ENCODE measurements at places on chromosomes 2 and 18.

- H3K27me3 ChIP-seq, result no peaks in the 10 kb centered on the region
- no peak for DNase-seq
- H3K27ac ChIP-seq, result no peak overlapping the region
- H3K4me1 ChIP-seq, result peaks cover 19% of the 10 kb centered on the region
Observed at GRCh38 chr2:46774499-46775228, 140.9 kb downstream of the MCFD2 start.

- peaks cover 14% of the 10 kb centered on the region for H3K27me3 ChIP-seq
- no peak overlapping the region for H3K4me3 ChIP-seq
- no peak overlapping the region for H3K27ac ChIP-seq
- H3K36me3 ChIP-seq, result no peaks in the 10 kb centered on the region
- DNase-seq, result no peak
Observed at GRCh38 chr2:48264627-48265026, 265.3 kb upstream of the STON1 start.

- H3K36me3 ChIP-seq, result peaks cover 47% of the 10 kb centered on the region
- no peaks in the 10 kb centered on the region for H3K27me3 ChIP-seq
- H3K27ac ChIP-seq, result no peak overlapping the region
- H3K4me1 ChIP-seq, result peaks cover 10% of the 10 kb centered on the region
- DNase-seq, result no peak
- no peak overlapping the region for H3K4me3 ChIP-seq
Observed at GRCh38 chr2:168539945-168540344, 83.9 kb downstream of the CERS6 start.

DNA sequence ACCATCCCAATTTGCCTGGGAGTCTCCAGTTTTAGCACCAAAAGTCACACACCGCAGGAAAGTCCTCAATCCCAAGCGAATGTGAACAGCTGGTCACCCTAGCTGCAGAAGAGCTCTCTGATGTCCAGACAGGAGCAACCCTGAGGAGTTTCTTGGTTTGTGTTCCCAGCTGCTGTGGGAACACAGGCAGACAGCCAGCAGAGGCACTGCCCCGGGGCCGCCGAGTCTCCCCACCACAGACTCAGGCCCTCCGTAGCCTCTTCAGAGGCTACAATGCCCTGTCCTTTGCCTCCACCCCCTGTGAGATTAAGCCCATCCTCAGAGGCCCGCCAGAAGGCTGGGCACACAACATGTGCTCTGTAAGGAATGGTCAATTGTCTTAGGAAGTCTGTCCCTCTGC, 111.5 kb downstream of the TTC32 start:
- no peak overlapping the region for H3K27ac ChIP-seq
- DNase-seq, result no peak
- peaks cover 9% of the 10 kb centered on the region for H3K27me3 ChIP-seq
- H3K4me1 ChIP-seq, result peaks cover 24% of the 10 kb centered on the region
- H3K36me3 ChIP-seq, result no peaks in the 10 kb centered on the region

DNA sequence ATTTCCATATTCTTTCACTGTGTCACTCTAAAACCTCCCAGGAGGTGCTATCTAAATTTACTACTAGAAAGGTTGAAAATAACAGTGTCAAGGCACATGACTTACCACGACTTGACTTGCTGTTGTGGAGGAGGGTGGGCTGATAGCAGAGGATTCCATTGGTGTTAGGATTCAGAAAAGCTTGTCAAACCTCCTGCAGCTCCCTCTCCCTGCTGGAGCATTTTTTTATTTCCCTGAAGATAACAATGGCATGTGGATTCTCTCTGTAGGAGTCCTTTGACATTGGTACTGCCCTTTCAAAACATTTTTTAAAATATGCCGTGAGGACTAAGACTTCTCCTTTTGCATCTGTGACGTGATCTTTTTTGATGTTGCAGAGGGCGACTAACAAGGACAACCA, 696.9 kb upstream of the GYPC start:
- no peaks in the 10 kb centered on the region for H3K36me3 ChIP-seq
- no peak for DNase-seq
- no peak overlapping the region for H3K4me3 ChIP-seq
- peaks cover 8% of the 10 kb centered on the region for H3K27me3 ChIP-seq
- no peak overlapping the region for H3K27ac ChIP-seq
- peaks cover 11% of the 10 kb centered on the region for H3K4me1 ChIP-seq

DNA sequence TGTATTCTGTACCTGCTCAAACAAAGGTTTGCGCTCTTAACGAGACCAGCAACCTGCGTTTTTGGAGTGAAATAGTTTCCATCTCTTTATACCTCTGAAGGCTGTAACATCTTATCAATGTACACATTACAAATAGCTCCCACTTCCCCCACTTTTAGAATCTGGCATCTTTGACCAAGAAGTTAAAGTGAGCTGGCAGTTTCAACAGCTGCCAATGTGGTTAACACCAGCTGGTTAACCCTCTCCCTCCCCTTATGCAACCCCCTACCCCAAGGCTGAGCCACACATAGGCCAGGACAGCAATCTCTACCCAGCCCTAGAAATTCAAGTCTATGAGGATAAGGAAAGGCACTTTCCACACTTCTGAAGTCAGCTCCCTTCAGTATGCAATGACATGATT, 2.2 kb upstream of the SERTAD2 start:
- H3K27ac ChIP-seq, result no peak overlapping the region
- no peaks in the 10 kb centered on the region for H3K27me3 ChIP-seq
- no peaks in the 10 kb centered on the region for H3K36me3 ChIP-seq
- H3K4me3 ChIP-seq, result peak overlapping the region; percentile 69

DNA sequence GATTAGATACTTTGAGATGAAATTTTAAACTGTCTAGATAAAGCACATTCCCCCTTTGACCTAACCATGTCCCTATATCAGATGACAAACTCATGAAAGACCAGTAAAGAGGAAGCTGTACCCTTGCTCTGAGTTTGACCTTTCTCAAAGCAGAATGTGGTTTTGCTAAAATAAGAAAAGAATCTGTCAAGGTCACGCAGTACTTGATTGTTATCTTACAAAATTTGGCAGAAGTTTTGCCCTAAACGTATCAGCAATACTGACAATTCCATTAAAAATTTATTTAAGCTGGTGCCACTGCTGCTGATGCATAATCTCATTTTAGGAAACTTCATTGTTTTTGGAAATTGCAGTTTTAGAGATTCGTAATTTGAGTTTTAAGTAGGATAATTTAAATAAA, 31.2 kb upstream of the GALM start:
- peaks cover 4% of the 10 kb centered on the region for H3K4me1 ChIP-seq
- H3K27ac ChIP-seq, result no peak overlapping the region
- H3K4me3 ChIP-seq, result no peak overlapping the region
- peaks cover 10% of the 10 kb centered on the region for H3K27me3 ChIP-seq
- DNase-seq, result no peak

DNA sequence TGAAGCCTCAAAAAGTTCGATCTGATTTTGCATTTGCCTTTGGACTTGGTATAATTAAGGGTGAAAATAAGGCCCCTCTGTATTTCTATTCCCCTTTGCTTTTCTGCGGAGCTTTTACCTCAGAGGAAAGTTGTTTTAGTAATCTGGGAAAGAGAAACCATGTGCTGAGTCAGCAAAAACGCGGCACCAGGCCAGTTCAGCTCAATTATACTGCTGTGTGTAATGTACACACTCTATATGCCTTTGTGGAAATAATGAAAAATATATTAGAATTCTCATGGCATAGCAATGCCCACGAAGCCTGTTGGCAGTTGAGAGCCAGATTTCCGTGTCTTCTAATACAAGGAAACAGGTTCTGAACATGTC, 161.9 kb upstream of the SIX2 start:
- H3K27me3 ChIP-seq, result peaks cover 83% of the 10 kb centered on the region
- H3K4me1 ChIP-seq, result peaks cover 51% of the 10 kb centered on the region
- peaks cover 3% of the 10 kb centered on the region for H3K36me3 ChIP-seq
- H3K4me3 ChIP-seq, result peak overlapping the region; percentile 73
- no peak overlapping the region for H3K27ac ChIP-seq
- peak; percentile 21 for DNase-seq

GRCh38 chr2:63735931-63736330, 105.8 kb upstream of the UGP2 start:
- H3K4me1 ChIP-seq, result no peaks in the 10 kb centered on the region
- H3K36me3 ChIP-seq, result no peaks in the 10 kb centered on the region
- peaks cover under 1% of the 10 kb centered on the region for H3K27me3 ChIP-seq
- no peak overlapping the region for H3K4me3 ChIP-seq
- no peak for DNase-seq
- H3K27ac ChIP-seq, result no peak overlapping the region

DNA sequence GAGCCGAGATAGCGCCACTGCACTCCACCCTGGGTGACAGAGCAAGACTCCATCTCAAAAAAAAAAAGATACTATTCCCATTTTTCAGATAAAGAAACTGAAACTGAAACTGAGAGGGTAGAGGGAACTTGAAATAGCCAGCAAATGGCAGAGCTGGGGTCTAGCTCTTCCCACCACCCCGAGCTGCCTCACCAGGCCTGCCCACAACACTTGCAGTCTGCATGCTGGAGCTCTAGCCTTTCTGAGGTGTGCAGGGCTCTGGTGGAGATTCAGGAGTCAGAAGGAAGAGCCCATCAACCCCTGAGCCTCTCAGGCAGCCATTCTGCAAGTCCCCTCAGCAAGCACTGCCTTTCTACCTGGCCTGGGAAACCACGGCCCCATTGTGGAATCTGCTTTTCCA, 14.3 kb downstream of the EDAR start:
- H3K36me3 ChIP-seq, result peaks cover 32% of the 10 kb centered on the region
- no peak for DNase-seq
- no peaks in the 10 kb centered on the region for H3K27me3 ChIP-seq
- peaks cover 47% of the 10 kb centered on the region for H3K4me1 ChIP-seq
- H3K27ac ChIP-seq, result no peak overlapping the region
- H3K4me3 ChIP-seq, result no peak overlapping the region

DNA sequence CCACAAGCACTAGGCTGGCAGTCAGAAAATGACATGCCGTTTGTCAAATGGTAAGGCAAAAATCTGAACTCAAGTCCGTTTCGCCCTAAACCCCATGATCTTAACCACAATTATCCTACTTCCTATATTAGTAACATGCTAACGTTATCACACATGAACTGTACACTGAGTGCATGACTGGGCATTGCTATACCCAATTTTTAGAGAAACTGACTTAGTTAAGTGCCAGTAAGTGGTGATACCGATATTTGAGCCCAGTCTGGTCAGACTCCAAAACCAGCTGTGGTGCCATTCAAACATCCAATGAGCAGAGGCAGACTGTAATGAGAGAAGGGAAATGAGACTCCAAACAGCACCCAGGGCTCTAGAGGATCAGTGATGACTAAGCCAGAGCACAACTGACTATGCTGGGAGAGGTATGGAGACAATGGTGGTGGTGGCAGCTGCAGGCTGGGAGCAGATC, 311.7 kb upstream of the PKDCC start:
- H3K4me1 ChIP-seq, result peaks cover 7% of the 10 kb centered on the region
- H3K27ac ChIP-seq, result peak overlapping the region; percentile 57
- no peaks in the 10 kb centered on the region for H3K36me3 ChIP-seq

GRCh38 chr2:207530160-207531031, 634 bp downstream of the CREB1 start:
- H3K27ac ChIP-seq, result peak overlapping the region; percentile 100
- H3K4me1 ChIP-seq, result peaks cover 38% of the 10 kb centered on the region
- H3K27me3 ChIP-seq, result peaks cover 20% of the 10 kb centered on the region
- peak overlapping the region; percentile 99 for H3K4me3 ChIP-seq
- DNase-seq, result peak; percentile 37

- DNase-seq, result no peak
- H3K27ac ChIP-seq, result no peak overlapping the region
- H3K4me3 ChIP-seq, result no peak overlapping the region
- H3K36me3 ChIP-seq, result no peaks in the 10 kb centered on the region
- H3K27me3 ChIP-seq, result peaks cover 2% of the 10 kb centered on the region
Observed at GRCh38 chr2:164110515-164110914, 374.7 kb upstream of the FIGN start.

GRCh38 chr2:60290509-60290908, 262.9 kb downstream of the BCL11A start:
- no peak for DNase-seq
- H3K4me1 ChIP-seq, result peaks cover 56% of the 10 kb centered on the region
- peak overlapping the region; percentile 27 for H3K27ac ChIP-seq
- no peak overlapping the region for H3K4me3 ChIP-seq

DNA sequence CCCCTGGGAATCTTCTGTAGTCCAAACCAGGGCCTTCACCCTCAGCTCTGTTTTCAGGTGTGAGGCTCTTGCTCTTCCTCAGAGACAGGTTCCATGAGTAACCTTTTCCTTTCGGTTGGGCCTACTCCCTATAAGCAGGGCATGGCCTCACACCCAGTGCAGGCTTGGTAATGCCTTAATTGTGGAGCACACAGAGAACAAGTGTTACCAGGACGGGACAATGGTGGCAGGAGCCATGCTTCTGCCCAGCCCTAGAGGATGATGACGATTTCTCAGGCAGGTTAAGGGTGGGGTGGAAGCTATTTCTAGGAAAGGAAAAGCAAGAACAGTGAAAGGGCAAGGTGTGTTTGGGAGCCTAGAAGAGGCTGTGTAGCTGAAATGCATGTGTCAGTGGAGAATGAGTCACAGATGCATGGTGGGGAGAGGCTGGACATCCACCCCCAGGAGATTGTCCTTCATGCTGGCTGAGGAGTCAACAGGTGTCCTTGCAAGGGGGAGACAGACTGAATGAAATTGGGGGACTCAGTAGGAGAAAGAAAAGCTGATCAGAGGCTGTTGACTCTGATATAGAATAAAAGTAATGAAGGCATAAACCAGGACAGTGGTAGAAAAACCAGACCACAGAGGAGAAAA, 22.0 kb upstream of the SERPINB12 start:
- no peak for DNase-seq
- peaks cover under 1% of the 10 kb centered on the region for H3K27me3 ChIP-seq
- no peak overlapping the region for H3K27ac ChIP-seq
- no peak overlapping the region for H3K4me3 ChIP-seq
- H3K36me3 ChIP-seq, result no peaks in the 10 kb centered on the region

- H3K4me3 ChIP-seq, result no peak overlapping the region
- H3K27me3 ChIP-seq, result peaks cover 17% of the 10 kb centered on the region
- no peak for DNase-seq
- no peak overlapping the region for H3K27ac ChIP-seq
- no peaks in the 10 kb centered on the region for H3K4me1 ChIP-seq
- no peaks in the 10 kb centered on the region for H3K36me3 ChIP-seq
Observed at GRCh38 chr18:47342566-47342965, 91.1 kb upstream of the SKOR2 start.

GRCh38 chr2:8406271-8406670, 275.6 kb upstream of the ID2 start:
- DNase-seq, result no peak
- peaks cover 13% of the 10 kb centered on the region for H3K36me3 ChIP-seq
- H3K4me1 ChIP-seq, result peaks cover 10% of the 10 kb centered on the region
- no peak overlapping the region for H3K27ac ChIP-seq

DNA sequence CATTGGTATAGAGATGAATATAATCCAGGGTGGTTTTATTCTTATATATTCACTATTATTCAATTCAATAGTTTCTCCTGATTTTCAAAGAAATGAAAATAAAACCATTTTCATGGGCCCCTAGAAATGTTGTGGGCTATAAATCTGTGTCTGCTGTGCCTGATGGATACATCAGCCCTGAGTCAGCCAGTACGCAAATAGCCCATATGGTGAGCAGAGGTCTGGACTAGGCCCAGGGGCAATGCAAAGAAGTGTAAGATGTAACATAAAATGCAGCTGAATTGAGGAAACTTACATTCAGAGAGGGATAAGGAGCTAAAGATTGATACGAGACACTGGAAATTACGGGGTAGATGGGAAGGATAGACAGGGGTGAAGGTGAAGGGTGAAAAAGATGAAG, 122.5 kb downstream of the MAIP1 start:
- no peak for DNase-seq
- H3K27me3 ChIP-seq, result peaks cover 10% of the 10 kb centered on the region
- H3K27ac ChIP-seq, result peak overlapping the region; percentile 50

- no peak overlapping the region for H3K4me3 ChIP-seq
- peaks cover under 1% of the 10 kb centered on the region for H3K4me1 ChIP-seq
- peaks cover 7% of the 10 kb centered on the region for H3K27me3 ChIP-seq
- no peak for DNase-seq
- peaks cover 31% of the 10 kb centered on the region for H3K36me3 ChIP-seq
- H3K27ac ChIP-seq, result no peak overlapping the region
Observed at GRCh38 chr2:201432038-201432620, 19.1 kb downstream of the TRAK2 start.
